ENCODE measurements at places on chromosomes 13 and 19. TPM values are rescaled to one million over a fixed set of nuclear protein-coding genes. Genes with fewer than 3 reads are reported as not detected.

DNA sequence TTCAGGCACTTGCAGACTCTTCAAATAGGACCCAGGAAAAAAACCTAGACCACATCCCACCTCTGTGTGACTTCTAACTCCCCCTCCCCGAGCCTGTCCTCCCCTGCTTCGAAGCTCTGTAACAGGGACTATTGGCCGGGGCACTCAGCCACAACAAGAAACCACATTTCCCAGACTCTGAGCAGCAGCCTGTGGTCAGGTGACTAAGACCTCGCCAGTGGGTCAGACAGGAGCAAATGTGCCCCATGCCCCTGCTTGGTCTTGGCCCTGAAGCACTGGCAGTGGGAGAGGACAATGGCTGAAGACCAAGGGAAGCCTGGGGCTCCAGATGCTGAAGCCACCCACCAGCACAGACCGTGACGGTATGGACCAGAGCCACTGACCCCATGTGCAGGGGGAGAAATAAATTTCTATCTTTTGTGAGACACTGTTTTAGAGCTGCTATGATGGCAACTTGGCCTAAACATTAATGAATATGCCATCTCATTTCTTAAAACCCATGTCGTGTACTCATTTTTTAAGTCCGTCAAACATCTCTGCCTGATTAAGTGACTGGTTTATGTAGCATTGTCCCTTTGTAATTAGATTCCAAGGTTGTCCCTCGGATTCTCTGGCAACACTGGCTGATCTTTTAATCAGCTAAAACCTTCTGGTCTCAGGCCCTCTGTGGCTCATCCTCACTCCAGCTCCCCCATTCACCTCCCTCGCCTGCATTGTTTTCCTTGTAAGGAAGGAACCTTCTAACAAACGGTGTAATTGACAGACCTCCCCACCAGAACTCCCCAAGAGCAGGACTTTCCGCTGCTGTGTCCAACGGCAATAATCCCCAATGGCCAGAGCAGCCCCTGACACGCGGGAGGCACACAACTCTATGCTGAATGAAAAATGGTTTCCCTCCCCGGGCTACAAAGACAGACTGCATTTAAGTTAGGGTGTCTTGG, 98.4 kb downstream of the STK24 start:
- no peak for DNase-seq

GRCh38 chr13:38767506-38768265, 80.8 kb downstream of the FREM2 start:
- no peak for DNase-seq

- no peak for DNase-seq
Observed at GRCh38 chr13:73873940-73874830, 260.0 kb downstream of the KLF12 start.

- no peak for DNase-seq
Observed at GRCh38 chr13:70448820-70449219, 340.6 kb upstream of the KLHL1 start.

DNA sequence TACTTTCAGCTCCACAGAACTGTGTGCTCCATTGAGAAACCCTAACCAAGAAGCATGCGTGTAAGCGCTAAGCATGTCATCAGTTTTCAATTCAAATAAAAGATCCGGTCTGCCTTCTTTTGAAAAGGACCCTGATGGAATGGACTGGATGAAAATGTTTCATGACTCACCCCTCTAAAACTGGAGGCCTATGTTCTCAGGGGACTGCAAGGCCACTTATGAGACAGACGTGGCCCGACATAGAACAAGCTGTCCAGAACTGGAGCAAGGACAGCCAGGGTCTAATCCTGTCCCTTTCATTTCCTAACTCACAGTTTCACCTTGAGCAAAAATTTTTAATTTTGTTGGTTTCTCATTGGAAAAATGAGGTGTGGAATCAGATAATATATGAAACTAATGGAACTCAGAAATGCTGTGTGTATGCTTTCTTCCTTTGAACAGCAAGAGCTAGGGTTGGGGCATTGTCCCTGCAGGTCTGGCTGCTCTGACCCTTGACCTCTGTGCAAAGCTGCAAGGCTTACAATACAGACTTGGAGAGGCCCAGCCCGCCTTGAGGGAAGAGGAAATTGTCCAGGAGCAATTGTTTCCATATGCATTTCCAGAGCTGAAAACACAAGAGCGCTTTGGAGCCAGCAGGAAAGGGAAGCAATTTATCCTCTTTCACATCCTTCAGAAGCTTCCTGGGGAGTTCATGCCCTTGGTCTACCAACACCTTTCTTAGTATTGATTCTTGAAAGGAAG, 553.4 kb upstream of the KLF12 start:
- DNase-seq = no peak

GRCh38 chr13:97435323-97435722, 1.4 kb downstream of the RAP2A start:
- no peak for DNase-seq

DNA sequence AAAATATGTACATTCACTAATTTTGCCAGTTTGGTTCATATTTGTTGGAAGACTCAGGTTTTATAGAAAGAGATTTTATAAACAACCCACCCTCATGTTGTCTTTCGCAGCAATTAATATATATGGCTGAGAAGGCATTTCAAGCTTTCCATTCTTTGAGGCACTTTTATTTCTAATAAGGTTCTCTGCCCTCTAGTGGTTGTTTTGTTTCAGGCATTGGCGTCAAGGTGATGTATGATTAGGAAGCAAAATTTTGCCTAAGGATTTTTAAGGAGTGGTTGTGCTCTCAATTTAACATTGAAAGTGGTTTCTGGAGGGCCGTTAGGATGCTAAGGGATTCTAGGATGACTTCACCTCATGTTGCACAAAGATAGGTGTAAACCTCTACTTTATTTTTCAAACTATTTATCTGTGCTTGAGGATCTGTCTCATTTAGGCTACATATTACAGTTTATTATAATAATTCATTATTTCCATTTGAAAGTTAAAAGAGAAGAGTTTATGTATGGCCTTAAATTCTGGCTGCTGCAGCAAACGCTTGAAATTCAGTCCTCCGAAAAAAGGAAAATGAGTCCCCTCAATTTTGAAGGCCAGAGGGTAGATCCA, 35.9 kb downstream of the OXGR1 start:
- DNase-seq = no peak

DNA sequence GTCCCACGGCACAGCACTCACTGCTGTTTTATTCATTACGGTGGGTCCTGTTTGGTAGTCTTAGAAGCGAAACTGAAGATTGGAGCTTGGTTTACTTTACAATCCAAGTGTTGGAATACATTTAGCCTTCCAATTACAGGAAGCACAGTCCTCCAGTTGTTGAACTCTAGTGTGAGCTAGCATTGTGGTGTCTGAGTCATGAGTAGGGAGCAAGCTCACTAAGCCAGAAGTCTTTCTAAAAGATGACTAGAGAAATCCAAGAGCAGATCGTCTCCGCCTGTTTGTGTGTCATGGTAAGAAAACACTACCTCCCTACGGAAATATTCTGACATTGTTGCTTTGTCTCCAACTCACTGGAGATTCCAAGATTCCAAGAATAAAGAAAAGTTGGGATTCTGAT, 10.1 kb upstream of the SHISA2 start:
- DNase-seq = no peak

DNA sequence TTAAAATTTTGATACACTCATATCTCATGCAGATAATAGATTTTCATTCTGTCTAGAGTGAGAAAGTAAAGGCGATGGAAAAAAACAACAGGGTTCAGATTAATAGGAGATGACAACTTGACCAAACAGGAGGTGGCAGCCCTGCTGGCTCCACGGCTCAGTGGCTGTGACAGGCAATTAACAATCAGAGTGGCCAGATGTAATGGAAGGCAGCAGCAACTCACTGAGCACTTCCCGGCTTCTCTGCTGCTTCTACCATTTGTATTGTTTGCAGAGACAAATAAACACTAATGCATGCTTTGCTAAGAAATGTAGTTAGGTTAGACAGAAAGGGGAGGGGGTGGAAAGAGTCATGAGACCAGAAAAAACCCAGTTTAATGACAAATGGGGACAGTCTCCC, 473.0 kb upstream of the SLC10A2 start:
- DNase-seq = no peak

- no peak for DNase-seq
Observed at GRCh38 chr13:112842343-112842856, 126.6 kb upstream of the MCF2L start.

DNA sequence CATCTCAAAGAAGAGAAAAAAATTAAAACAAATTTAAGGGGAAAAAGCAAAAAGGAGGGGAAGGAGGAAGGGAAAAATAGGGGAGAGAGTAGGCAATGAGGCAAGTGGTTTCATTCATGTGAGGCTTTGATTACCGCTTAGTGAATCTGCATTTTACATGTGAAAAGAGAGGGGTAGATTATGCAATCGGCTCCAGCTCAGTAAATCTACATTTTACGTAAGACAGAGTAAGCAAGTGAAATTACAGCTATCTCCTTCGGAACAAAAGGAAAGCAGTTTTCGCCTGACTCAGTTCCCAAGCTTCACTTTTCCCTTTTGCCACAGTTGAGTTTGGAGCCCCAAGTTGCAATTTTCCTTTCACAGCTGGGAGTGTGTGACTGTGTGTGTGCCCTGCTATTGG, 16.0 kb upstream of the OLFM2 start:
- no peak for DNase-seq

ATP8B3 gene
- total RNA-seq = 0.52 TPM

DNA sequence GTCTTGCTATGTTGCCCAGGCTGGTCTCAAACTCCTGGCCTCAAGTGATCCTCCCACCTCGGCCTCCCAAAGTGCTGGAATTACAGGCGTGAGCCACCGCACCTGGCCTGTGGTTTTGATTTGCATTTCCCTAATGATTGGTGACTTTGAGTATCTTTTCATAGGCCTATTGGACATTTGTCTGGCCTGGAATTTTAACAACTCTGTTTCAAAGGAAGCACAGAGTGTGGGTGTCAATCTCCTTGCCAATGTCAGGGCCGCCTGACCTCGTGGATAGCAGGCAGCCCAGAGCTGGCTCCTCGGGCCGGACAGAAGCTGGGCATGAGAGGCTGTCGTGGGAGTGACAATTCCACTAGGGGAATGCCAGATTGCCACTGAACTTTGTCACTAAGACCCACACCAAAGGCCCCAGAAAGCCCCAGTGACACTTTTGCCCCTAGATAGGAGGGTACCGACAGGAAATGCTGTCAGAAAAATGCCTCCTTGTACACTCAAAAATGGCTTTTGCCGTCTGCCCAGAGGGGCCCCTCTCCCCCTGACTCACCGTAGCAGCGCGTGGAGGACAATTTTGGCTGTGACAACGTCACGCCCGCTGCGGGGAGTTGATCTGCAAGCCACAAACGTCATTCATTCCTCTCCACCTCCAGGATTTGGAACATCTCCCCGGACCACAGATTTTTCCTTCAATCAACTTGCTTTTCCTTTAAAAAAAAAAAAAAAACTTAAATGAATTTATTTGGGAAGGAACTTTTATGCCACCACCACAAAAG, 11.7 kb upstream of the ADGRE5 start:
- no peak for DNase-seq

APOE gene
- total RNA-seq = 14.6 TPM

DNA sequence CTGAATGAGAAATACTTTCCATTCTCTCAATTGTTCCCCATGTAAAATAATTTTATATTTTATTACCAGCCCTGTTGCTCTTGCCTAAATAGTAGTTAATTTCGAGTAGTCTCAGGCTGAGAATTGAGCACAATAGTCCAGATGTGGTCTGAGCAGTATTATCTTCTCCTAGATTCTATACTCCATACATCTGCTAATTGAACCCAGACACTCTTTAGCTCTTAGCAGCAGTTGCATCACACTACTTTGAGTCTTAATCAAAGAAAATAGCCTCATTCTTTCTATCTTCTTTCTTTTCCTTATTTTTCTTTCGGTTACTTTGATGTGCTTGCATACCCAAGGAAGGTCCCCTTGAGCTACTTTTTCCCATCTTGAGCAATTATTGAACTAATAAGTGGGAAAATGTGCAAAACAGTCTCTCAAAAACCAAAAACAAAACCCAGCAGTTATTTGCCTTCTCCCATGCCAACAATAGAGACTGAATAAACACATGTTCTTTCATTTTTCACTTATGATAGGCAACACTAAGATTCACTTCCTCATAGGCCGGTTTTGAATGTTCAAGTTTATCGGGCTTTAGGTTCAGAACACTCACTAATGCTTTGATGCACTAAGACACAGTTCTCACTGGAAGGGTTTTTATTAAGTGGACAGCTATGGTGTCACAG, 204.5 kb downstream of the POU4F1 start:
- DNase-seq = no peak

DNA sequence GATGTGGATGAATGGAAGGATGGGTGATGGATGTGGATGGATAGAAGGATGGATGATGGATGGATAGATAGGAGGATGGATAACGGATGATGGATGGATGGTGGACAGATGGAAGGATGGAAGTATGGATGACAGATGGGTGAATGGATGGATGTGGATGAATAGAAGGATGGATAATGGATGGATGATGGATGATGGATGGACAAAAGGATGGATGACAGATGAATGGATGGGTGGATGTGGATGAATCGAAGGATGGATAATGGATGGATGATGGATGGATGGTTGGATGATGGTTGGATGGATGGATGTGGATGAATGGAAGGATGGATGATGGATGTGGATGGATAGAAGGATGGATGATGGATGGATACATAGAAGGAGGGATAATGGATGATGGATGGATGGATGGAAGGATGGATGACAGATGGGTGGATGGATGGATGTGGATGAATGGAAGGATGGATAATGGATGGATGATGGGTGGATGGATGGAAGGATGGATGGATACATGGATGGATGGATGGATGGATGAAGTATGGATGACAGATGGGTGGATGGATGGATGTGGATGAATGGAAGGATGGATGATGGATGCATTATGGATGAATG, 39.3 kb downstream of the TMEM255B start:
- DNase-seq = no peak
